Tibial nerve (tissue), 4 donors: ENCODE measurements at places on chromosomes 4 and X.

GRCh38 chrX:132877954-132878536 lies 80.4 kb downstream of the HS6ST2 start:
- DNase-seq: no peak

- no peak for DNase-seq
Observed at GRCh38 chr4:182289809-182290208, 46.6 kb downstream of the TENM3 start.

DNA sequence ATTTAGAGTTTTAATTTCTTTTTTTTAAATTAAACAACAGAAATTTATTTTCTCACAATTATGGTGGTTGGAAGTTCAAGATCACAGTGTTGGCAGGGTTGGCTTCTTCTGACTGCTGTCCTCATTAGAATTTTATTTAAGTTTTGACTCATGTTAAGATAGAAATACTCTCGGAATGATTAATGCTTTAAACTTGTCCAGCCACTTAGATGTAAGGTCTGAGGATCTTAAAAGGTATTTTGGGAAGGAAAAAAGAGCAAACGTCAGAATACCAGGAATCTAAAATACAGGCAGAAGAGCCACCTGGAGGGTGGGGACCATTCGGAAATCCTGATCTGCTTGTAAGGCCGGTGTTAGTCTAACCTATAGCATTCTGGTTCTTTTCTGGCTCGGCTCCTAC lies 423.0 kb upstream of the MAGEB2 start:
- no peak for DNase-seq

GRCh38 chrX:15116900-15117299 lies 153.0 kb downstream of the ASB9 start:
- DNase-seq: no peak

DNA sequence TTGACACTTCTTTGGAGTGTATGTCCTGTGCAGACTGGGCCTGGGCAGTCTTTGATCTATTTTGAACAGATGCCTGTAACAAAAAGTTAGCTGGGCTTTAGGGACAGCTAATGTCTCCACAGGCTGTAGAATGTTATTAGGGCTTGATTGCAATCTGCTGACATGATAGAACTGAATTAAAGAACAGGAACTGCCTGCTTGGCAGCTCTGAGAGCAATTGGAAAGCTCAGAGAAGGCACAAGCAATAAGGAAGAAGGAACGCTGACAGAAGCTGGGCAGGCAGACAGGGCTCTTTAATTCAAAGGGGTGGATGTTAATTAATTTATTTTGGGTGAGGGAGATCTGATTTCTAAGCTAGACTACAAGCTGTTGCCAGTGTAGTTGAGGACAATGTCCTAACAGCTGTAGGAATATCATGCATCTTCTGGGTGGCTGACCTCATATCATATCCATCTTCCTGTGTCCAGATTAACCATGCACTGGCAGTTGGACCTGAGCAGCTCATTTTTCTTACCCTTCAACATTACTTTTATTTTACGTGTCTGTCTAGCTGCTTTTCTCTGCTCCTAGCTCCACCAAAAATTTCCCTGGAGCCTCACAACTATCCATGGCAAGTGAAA lies 20.7 kb upstream of the GRXCR1 start:
- no peak for DNase-seq

GRCh38 chrX:122464341-122464740 lies 719.7 kb upstream of the GRIA3 start:
- DNase-seq: no peak

- no peak for DNase-seq
Observed at GRCh38 chr4:700587-701264, 4.9 kb upstream of the PCGF3 start.

- DNase-seq: no peak
Observed at GRCh38 chr4:71029504-71029903, 36.1 kb downstream of the DCK start.

GRCh38 chr4:84378983-84379382 lies 120.1 kb downstream of the NKX6-1 start:
- no peak for DNase-seq

DNA sequence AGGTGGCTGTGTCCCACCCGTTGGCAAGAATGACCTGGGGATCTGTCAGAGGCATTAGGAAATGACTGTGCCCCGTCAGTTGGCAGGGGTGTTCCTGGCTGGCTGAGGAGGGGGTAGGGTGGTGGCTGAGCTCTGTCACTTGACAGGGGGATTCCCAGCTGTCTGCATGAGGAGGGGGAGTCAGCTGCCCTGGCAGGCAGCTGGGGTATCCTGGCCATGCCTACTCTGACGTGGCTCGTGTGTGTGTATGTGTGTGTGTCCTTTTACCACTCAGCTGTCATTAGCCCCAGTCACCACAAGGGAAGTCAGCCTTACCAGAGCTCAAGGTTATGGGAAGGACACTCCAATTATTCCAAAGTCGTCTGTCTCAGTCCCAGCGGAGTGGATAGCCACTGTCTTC lies 93.2 kb downstream of the EFNB1 start:
- no peak for DNase-seq

DNA sequence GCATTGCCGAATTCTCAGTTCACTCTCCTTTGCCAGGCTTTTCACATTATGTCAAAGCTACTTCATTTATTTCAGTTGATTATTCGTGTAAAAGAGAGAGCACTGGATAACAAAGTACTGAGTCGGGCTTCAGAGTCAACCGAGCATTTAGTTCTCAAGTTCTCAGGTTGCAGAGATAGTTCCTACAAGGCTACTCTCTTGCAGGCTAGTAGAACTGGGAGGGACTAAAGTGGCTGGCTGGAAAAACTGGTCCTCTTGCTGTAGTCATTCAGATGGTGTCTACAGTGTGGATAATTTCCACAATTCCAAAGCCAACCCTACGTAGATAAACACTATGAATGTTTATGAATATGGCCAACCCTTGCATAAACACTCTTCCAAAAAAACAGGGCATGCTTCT lies 4.6 kb upstream of the CCNG2 start:
- no peak for DNase-seq

- DNase-seq: no peak
Observed at GRCh38 chr4:156870131-156870530, 101.5 kb downstream of the PDGFC start.

GRCh38 chr4:73005514-73005913 lies 64.0 kb downstream of the COX18 start:
- no peak for DNase-seq

GRCh38 chr4:82696117-82696860 lies 102.3 kb downstream of the SCD5 start:
- no peak for DNase-seq

GRCh38 chrX:134688839-134689238 lies 30.6 kb upstream of the PLAC1 start:
- DNase-seq: no peak

GRCh38 chr4:95546866-95547714 lies 1.7 kb downstream of the UNC5C start:
- DNase-seq: no peak

DNA sequence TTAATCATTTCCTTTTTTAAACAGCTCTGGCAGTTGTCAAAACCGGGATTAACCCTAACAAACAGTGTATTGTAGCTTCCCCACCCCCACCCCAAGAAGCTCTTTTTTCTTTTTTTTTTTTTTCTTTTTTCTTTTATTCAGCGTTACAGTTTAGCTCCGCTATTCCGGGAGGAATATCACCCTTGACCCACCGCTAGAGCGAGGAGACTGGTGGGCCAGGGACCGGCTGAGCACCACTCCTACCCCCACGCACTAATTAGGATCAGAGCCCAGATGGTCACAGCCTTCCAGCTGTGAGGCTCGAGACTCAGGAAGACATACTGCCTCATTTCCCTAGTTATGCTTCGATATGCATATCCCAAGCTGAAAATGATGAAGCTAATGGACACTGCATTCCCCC lies 2.0 kb downstream of the PARM1 start:
- no peak for DNase-seq

GRCh38 chrX:49876750-49877149 lies 2.5 kb upstream of the USP27X start:
- DNase-seq: no peak

DNA sequence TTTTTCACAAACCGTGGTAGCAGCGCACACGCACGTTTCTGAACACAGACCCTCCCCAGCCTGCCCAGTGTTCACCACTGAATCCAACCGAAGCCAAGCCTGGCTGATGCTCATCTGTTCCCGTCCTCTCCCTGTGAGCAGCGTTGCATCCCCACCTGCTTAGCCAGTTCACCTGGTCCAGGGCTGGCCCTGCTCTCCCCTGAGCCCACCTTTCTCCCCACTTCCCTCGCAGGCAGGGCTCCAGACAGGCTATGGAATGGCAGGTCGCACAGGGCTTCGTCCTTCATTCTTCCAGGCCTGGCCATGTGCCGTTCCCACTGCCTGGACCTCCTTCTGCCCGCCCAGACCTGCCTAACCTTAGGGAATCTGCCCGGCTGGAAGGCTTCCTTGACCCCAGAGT lies 246.9 kb downstream of the EVC2 start:
- no peak for DNase-seq

DNA sequence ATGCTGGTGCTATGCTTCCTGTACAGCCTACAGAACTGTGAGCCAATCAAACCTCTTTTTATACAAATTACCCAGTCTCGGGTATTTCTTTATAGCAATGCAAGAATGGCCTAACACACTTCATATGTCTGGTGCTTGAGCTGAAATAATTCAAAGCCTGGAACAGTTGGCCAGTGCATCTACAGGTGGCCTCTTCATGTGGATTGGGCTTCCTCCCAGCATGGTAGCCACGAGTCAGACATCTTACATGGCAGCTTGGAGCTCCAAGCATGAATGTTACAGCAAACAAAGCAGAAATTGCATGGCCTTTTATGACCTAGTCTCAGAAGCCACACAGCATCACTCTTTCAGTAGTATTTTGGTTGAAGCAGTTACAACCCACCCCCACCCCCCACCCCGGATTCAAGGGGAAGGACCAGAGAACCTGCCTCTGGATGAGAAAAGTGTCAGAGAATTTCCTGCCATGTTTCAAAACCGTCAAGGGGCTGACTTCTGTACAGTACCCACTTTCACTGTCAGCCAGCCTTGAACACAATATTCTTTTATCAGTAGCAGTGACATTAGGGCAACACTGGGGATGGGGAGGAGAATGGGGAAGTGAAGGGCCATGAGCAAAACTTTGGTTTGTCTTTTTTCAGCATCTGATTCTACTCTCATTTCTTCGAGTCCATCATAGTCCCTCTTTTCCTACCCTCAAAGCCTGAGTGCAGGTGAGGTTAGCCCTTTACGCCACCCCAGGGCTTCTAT lies 368.7 kb downstream of the BCOR start:
- no peak for DNase-seq

GRCh38 chr4:40199999-40200874 lies 3.4 kb downstream of the RHOH start:
- no peak for DNase-seq

- no peak for DNase-seq
Observed at GRCh38 chr4:19254486-19254885, 997.2 kb upstream of the SLIT2 start.

DNA sequence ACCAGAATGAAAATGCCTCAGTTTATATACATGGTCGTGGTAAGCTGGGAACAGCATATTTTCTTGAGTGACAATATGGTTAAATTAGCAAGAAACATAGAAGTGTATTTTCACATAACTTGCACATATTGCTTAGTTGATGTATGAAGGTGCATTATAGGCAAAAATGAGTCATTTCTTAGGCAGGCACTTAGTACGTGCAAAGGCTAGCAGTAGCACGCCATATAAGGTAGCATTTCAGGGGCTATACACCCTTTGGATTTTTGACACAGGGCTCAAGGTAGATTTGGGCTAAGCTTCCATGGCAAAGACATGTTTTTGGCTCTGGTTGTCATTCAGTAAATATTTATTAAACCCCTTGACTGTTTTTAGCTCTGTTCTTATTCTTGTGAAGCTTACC lies 33.1 kb downstream of the PCDH7 start:
- DNase-seq: no peak

DNA sequence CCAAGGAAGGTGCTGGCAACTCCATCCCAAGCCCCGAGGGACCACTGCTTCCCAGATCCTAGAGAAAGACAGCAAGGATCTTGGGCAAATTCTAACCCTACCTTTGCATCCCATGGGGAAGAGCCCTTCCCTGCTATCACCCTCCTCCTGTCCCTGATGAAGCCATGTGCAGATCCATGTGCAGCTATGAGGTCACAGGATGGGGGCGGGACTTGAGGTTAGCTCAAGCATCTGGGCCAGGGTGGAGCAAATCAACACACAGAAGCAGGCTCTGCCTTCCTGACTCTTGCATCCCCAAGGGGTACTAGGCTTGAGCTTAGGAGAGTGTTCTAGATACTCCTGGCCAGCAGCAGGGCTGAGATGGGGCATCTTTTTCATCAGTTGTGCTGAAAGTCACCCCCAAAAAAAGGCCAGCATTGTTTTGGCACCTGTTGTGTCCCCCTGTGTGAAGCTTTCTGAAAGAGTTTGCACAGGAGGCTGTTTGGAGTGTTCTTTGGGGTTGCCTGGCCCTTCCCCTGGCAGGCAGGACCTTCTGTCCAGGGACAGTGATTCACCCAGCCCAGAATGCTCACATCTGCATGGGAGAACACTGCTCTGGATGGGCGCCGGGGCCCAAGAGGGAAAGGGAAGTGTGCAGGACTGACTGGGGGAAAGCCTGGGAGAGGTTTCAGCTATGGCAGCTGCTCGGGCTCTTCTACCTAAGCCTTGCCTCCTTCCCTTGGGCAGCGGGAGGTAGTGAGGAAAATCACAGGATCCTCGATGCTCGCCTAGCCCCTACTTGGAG lies 50.8 kb downstream of the PRPS1 start:
- peak; percentile 87 for DNase-seq

- no peak for DNase-seq
Observed at GRCh38 chrX:131869182-131869581, 153.9 kb upstream of the STK26 start.

DNA sequence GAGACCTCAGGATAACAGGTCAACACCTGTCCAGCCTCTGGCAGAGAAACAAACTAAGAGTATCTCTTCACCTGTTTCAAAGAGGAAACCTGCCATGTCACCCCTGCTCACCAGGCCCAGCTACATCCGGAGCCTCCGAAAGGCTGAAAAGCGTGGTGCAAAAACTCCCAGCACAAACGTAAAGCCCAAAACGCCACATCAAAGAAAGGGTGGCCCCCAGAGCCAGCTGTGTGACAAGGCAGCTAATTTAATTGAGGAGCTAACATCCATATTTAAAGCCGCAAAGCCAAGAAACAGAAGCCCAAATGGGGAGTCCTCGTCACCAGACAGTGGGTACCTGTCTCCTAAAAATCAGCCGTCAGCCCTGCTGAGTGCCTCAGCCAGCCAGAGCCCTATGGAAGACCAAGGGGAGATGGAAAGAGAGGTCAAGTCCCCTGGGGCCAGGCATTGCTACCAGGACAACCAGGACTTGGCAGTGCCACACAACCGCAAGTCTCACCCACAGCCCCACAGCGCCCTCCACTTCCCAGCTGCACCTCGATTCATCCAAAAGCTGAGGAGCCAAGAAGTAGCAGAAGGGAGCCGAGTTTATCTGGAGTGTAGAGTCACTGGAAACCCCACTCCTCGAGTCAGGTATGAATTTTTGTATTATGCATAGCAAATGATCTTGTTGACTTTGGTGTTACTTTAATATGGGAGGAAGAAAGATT lies 15.1 kb downstream of the PALLD start:
- DNase-seq: no peak

GRCh38 chr4:82850684-82851083 lies 40.3 kb downstream of the SEC31A start:
- DNase-seq: no peak

- no peak for DNase-seq
Observed at GRCh38 chr4:26152056-26152455, 168.8 kb upstream of the RBPJ start.

- DNase-seq: no peak
Observed at GRCh38 chr4:58451707-58452106, 1341.5 kb upstream of the IGFBP7 start.

- no peak for DNase-seq
Observed at GRCh38 chr4:187184508-187184907, 460.9 kb upstream of the FAT1 start.

GRCh38 chrX:130952266-130953043 lies 49.4 kb upstream of the ENOX2 start:
- no peak for DNase-seq

- no peak for DNase-seq
Observed at GRCh38 chrX:19776753-19777152, 110.6 kb downstream of the SH3KBP1 start.
